CD8-positive, alpha-beta memory T cell (primary cell): ENCODE measurements at places on chromosomes 2 and 18. TPM values are rescaled to one million over a fixed set of nuclear protein-coding genes. Genes with fewer than 3 reads are reported as not detected.

- no peaks in the 10 kb centered on the region for H3K27me3 ChIP-seq
- no peak overlapping the region for H3K27ac ChIP-seq
- no peak overlapping the region for H3K4me3 ChIP-seq
- DNase-seq, result no peak
- H3K36me3 ChIP-seq, result peaks cover 20% of the 10 kb centered on the region
- no peaks in the 10 kb centered on the region for H3K4me1 ChIP-seq
Observed at GRCh38 chr2:182763311-182763912, 47.4 kb downstream of the DNAJC10 start.

- no peak overlapping the region for H3K27ac ChIP-seq
- H3K4me1 ChIP-seq, result no peaks in the 10 kb centered on the region
- no peaks in the 10 kb centered on the region for H3K36me3 ChIP-seq
Observed at GRCh38 chr2:108565778-108566375, 31.6 kb downstream of the LIMS1 start.

DNA sequence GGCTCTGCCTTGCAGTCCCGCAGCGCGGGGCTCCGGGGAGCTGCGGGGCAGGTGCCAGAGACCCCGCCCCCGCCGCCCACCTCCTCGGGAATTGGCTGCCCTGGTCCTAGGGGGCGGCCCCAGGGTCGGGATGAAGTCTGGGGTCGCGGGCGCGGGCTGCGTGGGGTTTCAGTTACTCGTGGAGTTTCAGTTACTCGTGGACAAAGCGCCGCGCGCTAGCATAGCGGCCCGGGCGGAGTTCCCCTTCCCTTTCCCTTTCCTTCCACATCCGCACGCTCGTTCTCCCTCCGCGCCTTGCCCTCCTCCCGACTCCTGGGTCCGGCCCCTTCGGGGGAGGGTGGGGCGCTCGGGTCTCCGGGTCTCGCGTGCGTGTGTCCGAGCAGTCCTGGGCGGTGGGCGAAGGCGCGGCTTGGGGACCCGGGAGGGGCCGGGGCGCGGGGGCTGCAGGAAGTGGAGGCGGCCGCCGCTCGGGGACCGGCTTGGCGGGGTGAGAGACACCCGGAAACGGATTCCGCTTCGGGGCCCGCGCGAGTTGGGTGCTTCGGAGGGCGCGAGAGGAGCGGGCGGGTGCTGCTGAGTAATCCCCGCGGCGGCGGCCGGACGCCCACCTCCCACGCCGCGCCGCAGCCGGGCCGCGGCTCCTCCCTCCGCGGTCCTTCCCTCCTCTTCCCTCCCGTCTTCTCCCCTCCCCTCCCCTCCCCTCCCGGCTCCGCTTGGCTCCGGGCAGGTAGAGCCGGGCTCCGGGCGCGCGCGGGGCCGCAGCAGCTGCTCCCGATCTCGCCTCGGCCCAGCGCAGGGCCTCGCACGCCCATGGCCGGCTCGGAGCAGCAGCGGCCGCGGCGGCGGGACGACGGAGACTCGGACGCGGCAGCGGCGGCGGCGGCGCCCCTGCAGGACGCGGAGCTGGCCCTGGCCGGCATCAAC, at the start of gene TTC39C:
Gene TTC39C, plus strand, starts transcription at position 693 of the 924 bp plus-strand sequence. Its CDS starts 118 bp downstream, at position 811.
- H3K4me3 ChIP-seq, result peak within 1 kb of the TSS; percentile 80
- H3K27ac ChIP-seq, result peak within 1 kb of the TSS; percentile 46

DNA sequence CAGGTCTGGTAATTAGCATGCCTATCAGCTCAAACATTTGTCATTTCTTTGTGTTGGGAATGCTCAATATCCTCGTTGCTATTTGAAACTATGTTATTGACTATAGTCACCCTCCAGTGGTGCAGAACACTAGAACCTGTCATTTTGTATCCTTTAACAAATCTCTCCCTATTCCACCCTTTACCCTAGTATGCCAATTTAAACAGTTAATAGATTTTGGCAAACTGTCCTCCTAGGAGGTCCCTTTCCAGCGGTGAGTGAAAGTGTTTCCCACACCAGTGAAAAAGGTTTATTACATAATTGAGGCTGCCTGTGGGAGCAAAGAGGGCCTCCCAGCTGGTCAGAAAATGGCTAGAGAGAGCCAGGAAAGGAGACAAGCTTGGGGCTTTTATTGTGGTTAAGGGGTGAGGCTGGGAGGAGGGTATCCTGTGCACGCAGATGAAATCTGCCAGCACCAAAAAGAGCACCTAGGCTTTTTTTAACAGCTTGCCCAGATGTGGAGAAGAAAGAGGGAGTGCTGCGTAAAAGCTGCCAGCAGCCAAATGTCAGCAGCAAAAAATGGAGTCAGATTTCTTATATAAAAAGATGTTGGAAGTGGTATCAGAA, 1.8 kb upstream of the DRC1 start:
- no peak overlapping the region for H3K27ac ChIP-seq
- no peak overlapping the region for H3K4me3 ChIP-seq
- H3K27me3 ChIP-seq, result peaks cover 3% of the 10 kb centered on the region
- DNase-seq, result no peak
- H3K36me3 ChIP-seq, result no peaks in the 10 kb centered on the region
- no peaks in the 10 kb centered on the region for H3K4me1 ChIP-seq

- no peaks in the 10 kb centered on the region for H3K27me3 ChIP-seq
- H3K4me1 ChIP-seq, result no peaks in the 10 kb centered on the region
- H3K27ac ChIP-seq, result no peak overlapping the region
- H3K4me3 ChIP-seq, result no peak overlapping the region
- H3K36me3 ChIP-seq, result no peaks in the 10 kb centered on the region
Observed at GRCh38 chr2:65737452-65738011, 305.1 kb upstream of the SPRED2 start.

- no peak overlapping the region for H3K27ac ChIP-seq
- no peak overlapping the region for H3K4me3 ChIP-seq
- no peaks in the 10 kb centered on the region for H3K36me3 ChIP-seq
- no peaks in the 10 kb centered on the region for H3K4me1 ChIP-seq
Observed at GRCh38 chr18:47730795-47731194, 199.7 kb downstream of the SMAD2 start.

GRCh38 chr2:234643407-234643806, 146.5 kb upstream of the ARL4C start:
- H3K36me3 ChIP-seq, result no peaks in the 10 kb centered on the region
- no peaks in the 10 kb centered on the region for H3K4me1 ChIP-seq
- H3K27me3 ChIP-seq, result no peaks in the 10 kb centered on the region
- H3K27ac ChIP-seq, result no peak overlapping the region
- H3K4me3 ChIP-seq, result no peak overlapping the region
- no peak for DNase-seq

- no peaks in the 10 kb centered on the region for H3K4me1 ChIP-seq
- DNase-seq, result no peak
- no peak overlapping the region for H3K27ac ChIP-seq
- no peaks in the 10 kb centered on the region for H3K27me3 ChIP-seq
- no peak overlapping the region for H3K4me3 ChIP-seq
- H3K36me3 ChIP-seq, result no peaks in the 10 kb centered on the region
Observed at GRCh38 chr2:163692611-163693482, 43.0 kb downstream of the FIGN start.

DNA sequence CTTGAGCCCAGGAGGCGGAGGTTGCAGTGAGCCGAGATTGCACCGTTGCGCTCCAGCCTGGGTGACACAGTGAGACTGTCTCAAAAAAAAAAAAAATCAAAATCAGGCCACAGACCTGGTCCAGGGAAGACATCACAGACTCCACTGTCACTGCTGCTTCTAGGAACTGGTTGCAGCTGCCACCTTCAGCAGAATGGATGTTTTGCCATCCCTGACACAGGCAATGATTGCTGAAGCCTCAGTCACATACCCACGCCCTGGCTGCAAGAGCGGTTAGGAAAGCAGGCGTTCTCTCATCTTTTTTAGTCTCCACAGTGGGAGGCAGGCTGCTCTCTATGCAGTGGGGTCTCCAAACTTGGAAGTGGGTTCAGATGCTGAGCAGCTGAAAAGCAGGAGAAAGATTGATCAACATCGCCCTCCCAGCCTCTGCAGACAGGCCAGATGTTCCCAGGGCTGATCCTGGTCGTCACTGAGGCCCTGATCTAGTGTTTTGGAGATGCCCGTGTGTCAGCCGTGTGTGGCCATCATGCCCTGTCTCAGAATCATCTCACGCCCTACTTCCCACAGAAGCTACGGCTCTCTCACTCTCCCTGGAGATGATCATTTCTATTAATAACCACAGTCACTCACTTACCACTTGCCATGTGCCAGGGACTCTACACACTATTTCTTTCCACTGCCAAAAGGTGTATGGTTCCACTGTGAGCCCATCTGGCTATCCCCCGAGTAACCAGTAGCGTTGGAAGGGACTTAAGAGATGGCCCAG, 91.8 kb downstream of the PLB1 start:
- DNase-seq, result no peak
- H3K4me3 ChIP-seq, result no peak overlapping the region
- H3K4me1 ChIP-seq, result peaks cover 23% of the 10 kb centered on the region
- no peaks in the 10 kb centered on the region for H3K27me3 ChIP-seq

ZEB2 gene
- polyA plus RNA-seq, result 20.6 TPM
